ENCODE measurements at places on chromosomes 2 and 18.

DNA sequence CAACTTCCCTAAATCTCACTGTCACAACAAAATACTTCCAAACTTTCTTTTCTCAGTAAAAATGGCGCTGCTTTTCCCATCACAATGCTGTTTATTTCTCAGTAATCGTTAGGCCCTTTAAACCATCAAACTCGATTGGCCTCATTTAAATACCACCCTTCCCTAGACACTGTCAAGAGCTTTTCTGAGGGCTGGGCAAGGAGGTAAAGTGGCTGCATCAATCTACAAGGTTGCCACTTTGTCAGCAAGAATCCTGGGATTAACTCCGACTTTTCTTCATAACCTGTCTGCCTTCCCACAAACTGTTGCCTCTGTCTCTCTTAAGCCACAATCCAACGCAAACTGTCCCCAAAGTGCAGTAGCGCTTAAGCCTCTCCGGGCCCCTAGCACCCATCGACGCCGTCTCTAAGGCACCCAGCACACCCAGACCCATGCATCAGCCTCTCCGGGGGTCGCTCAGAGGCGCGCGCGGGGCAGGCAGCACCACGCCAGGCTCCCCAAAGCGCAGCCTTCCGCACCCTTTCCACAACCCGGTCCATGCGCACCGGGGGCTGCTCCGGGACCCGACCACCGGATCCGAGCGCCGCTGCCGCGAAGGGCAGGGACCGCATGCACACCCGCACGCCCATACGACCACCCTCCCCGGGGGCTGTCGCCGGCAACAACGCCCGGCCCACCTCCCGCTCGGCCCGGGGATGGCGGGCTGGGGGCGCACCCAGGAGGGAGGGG, 683 bp downstream of the MBOAT2 start:
- no peak for DNase-seq

DNA sequence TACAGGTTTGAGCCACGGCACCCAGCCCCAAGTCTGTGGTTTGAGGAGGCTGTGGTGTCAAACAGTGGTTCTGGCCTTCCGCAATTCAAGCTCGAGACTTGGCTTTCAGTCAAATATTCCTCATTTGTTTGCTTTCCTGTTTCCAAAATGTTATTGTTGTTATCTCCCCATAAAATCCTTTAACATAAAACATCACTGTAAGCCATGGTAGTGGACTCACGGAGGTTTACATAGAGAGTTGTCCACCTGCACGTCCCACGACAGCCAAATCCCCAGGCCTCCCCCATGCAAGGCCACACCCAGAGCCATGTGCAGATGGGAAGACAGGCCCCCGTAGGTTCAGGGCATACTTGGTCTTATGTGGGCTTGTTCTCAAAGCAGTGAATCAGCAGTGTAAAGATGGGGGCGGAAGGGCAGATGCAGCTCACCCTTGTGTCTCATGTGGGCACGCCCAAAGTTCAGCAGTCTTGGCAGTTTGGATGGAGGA, 18.9 kb upstream of the ST3GAL5 start:
- no peak for DNase-seq

GRCh38 chr2:70647873-70648481, 94.4 kb upstream of the TGFA start:
- peak; percentile 53 for DNase-seq

- DNase-seq: no peak
Measured at GRCh38 chr2:120770176-120770575, 34.5 kb downstream of the GLI2 start.

Measured in C1 segment of cervical spinal cord (tissue), 14 donors.